ENCODE measurements at places on chromosomes 12 and 14.

DNA sequence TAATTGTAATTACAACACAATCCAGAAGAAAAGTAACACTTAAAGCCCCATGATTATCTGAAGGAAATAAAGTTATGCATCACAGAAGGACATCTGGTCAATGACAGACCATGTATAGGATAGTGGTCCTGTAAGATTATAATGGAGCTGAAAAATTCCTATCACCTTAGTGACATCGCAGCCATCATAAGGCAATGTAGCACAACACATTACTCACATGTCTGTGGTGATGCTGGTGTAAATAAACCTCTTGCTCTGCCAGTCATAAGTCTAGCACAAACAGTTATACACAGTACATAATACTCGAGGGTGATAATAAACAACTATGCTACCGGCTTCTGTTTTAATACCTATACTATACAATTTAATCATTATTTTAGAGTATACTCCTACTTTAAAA, 11.2 kb downstream of the ATG2B start:
- no peak for DNase-seq

DNA sequence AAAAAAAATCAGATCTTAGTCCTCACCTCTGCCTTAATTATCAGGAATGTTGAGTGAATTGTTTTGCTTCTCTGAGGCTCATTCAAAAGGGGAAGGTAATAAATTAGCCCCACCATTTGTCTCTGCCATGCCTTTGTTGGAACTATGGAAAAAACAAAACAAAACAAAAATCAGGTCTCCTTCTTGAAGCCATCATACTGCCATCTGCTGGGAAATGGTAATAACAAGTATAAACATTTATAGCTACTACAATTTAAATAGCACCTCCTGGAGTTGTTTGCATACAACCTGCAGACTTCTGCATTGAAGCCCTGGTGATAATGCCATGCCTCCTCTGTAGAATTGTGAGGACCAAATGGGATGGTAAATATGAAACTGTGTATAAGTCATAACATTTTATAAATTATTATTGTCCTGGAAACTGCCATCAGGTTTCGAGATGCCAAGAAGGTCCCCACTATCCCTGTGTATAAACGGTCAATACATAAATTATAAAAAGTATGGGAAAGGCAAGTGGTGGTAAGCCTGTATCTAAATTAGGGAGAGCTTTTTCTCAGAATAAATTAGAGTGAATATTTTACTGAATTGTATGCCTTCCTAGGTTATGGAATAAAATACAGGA, 87.2 kb upstream of the FGD4 start:
- peak; percentile 74 for DNase-seq

DNA sequence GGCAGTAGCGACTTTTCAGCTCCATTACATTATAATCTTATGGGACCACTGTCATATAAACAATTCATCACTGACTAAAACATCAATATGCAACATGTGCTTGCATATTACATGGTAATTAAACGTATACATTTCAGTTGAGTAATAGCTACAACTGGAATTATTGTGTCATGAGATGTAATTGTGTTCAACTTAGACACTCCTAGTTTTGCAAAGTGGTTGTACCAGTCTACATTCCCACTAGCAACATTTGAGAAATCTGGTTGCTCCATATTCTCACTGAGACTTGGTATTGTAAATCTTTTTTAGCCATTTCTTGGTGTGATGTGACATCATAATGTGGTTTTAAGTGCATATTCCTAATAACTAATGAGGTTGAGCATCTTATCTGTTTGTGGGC, 90.0 kb downstream of the CAPZA3 start:
- DNase-seq = no peak

DNA sequence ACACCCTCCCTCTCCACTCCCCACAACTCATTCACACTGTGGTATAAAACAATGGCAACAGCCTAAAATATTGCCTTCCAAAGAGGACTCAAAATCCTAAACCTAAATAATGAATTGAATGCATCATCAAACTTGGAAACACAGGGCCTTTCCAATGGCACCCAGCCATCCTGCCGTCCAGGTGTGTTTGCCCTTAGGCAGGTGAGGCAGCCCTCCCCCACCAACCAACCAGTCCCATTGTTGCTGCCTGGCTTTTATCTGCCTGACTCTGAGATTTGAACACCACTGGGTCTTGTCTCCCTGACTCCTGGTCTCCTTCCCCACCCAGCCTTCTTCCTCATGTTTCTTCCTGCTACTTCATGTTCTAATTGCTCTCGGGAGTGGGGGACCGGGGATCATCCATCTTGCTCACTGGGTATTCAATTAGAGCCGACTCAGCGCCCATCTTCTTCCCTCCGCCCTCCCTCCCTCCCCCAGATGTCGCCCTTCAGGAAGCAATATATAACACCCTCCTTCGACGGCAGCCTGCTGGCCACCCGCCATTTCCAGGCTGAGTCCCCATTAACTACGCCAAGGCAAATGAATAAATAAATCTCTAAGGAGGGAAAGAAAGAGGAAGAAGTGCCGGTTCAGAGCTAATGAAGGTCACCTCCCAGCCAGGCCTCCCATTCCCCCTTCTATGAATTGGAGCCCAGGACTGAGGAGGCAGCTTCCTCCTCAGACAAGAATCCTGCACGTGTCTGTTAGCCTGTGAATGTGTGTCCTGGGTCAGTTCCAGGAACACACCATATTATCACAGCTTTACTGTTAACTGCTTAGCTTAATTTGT, 36.3 kb upstream of the NTF3 start:
- no peak for DNase-seq

DNA sequence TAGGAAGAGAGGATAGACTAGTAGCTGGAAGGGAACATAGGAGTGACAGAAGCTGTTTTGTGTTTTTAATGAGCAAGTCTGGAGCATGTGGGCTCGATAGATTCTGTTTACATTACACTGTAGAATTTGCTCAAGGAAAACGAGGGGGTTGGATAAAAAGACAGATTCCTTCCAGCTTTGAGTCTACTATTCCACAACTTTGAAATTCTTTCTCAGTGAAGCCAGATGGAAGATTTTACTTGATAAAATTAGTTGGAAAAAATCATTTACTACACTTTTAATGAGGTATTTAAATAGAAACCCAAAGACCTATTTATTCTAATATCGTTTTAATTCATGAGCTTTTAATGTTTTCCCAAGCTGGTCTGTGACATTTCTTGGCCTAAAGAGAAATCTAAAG, 19.5 kb upstream of the EPS8 start:
- DNase-seq = no peak

DNA sequence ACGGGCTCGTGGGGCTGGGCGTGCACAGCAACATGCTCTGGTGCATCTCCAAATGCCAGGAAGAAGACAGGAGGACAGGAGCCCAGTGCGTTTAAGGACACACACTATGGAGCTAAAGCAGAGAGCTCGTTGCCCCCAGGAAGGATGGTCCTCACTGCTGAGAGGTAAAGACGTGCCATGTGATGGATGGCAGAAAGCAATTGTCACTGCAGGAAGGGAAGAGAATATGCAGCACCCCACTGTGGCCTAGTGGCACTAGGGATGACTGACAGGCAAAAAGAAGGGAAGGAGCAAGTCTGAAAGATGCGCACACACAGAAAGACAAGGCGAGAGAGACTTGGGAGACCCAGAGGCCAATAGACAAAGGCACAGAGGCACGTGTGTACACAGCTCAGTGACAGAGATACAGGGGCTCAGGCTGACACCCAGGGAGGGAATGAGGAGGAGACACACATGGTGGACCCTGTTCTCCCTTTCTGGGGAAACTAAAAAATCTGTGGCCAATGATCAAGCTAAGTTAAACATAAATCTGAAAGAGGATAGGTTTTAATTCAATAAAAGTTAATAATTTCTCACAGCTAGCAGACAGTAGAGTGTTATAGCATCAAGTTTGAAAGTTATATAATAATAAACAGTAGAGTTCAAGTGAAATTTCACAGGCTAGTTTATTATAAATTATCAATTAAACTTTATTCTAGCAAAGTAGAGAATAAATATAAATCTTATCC, 78.8 kb downstream of the CRACR2A start:
- DNase-seq = no peak

GRCh38 chr14:69768873-69769272, 1.9 kb downstream of the SRSF5 start:
- no peak for DNase-seq

- DNase-seq = no peak
These were observed 40.3 kb downstream of the RIMBP2 start for GRCh38 chr12:130675791-130676190.

- DNase-seq = no peak
These were observed 138.9 kb downstream of the GPR65 start for GRCh38 chr14:88143810-88144209.

DNA sequence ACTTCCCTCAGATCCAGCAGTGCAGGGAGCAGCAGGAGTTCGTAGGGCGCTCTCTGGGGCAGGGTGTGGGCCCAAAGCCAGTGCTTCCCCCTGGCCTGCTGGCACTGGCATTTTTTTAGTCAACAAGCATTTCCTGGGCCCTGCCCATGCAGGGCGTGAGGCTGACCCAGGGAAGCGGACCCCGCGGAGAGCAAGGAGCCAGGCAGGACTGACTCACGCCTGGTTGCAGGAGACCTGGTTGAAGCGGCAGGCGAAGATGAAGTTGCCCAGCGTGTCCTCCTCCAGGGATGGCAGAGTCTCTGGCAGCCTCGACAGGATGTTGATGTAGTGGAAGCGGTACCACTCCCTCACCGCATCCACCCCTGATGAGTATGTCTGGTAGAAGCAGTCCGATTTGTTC, 13.5 kb downstream of the SCNN1A start:
- DNase-seq = no peak

DNA sequence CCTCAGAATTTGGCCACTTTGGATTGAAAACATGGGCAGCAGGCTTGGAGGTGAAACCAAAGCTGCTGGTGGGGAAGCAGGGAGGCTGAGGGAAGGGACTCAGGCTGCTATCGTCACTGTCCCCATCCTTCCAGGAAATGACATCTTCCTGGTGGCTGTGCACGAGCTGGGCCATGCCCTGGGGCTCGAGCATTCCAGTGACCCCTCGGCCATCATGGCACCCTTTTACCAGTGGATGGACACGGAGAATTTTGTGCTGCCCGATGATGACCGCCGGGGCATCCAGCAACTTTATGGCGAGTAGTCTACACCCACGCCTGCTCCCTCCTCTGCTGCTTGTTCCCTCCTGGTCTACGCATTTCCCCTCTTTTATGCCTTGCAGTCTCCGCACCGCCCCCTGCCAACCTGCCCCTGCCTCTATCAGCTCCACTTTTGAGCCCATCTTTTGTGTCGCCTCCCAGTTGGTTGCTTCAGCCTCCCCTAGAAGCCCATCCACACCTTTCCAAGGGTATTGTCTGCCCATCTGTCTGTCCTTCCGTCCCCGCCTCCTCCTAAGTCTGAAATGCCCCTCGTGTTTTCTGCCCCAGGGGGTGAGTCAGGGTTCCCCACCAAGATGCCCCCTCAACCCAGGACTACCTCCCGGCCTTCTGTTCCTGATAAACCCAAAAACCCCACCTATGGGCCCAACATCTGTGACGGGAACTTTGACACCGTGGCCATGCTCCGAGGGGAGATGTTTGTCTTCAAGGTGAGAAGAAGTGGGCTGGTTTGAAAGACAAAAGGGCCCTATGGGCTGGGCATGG, 6.9 kb downstream of the MMP14 start:
- DNase-seq = no peak

GRCh38 chr14:95683793-95684192, 2.4 kb upstream of the TCL1B start:
- DNase-seq = peak; percentile 65

DNA sequence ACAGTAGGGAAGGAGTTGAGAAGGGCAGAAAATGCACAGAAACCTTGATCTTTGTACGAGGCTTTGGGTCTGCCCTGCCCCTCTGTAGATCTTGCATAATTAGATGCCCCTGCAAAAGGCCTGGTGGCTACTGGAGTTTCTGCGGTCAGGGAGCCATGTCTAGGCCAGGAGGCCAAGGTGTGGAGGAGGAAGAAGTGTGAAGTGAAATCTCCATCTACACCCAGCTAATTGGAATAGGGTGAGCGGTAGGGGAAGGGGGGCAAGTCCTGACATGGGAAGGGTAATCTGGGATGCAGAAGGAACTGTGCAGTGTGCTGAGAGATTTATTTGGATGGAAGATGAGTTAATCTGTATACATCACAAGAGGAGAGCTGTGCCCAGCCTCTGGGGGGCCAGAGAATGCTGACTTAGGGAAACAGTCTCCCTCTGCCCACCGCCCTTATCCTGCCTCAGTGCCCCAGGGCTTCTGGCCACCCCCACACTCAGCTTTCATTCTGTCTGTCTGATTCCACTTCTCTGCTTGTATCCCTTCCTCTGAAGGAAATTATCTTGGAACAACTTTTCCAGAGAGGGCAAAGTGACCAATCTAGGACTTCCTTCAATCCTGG, 5.4 kb downstream of the CYP27B1 start:
- DNase-seq = no peak

DNA sequence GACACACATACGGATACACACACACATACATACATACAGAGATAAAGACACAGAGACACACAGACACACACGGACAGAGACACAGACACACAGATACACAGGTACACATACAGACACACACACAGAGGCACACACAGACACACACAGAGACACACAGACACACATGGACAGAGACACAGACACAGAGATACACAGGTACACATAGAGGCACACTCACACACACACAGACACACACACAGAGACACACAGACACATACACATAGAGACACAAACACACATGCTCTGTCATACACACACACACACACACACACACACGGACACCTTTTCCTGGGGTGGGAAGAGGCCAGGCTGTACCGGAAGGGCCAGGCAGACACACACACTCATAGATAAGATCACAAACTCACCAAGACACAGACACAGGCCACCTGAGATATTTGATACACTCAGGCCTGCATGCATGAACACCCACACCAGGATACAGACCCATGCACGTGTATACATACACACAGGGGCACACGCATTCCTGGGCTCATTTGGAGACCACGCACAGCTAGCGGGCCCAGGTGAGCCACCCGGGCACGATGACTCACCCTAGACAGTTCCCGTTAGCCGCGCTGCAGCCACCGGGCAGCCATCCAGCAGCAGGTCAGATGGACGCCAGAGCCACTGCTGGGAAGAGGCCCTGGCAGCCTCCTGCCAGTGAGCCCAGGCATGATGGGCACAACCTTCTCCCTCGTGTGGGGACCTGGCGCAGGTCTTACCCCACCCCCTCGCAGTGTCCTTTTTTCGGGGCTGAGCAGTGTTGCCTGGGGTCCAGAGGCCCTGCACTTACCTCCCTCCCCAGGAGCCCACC, 1.8 kb upstream of the AHNAK2 start:
- no peak for DNase-seq

GRCh38 chr12:93841671-93842070, 164.5 kb downstream of the CRADD start:
- no peak for DNase-seq

Measured in GM12865 (cell line).